ENCODE measurements at places on chromosomes 2 and 18.

GRCh38 chr18:70781860-70782453, 493.1 kb downstream of the SOCS6 start:
- DNase-seq, result peak; percentile 38

- DNase-seq, result no peak
Measured at GRCh38 chr18:12468445-12468844, 60.7 kb downstream of the PRELID3A start.

DNA sequence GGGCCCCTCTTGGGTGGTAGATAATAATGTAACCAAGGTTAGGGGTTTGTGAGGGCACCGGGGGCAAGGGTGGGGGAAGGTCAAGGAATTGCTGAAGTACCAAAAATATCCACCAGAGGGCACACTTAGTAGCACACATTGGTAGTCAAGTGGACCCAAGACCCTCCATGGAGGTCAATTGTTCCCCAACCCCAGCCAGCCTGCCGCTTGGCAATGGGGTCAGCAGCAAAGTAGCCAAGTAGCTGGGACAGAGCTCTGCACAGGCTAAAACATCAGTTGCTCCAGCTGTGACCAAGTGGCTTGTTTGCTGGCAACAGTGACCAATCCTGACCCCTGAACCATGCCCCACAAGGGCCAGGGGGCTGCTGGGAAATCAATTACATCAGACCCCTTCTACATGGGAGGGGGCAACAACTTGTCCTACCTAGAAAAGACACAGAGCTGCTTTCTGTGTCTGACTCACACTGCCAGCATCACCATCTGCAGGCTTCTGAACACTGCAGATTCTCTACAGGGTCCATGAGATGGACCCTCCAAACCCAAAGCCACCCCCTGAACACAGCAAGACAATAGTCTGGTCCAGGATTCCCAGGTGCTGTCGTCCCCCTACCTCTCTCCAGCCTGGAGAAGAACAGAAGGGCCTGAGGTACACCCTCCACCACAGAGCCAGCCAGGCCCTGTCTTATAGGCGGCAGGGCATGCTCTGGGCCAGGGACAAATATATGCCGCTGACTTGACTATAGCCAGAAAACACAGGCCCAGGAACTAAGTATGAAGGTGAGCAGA, 76.0 kb downstream of the EMX1 start:
- peak; percentile 50 for DNase-seq

DNA sequence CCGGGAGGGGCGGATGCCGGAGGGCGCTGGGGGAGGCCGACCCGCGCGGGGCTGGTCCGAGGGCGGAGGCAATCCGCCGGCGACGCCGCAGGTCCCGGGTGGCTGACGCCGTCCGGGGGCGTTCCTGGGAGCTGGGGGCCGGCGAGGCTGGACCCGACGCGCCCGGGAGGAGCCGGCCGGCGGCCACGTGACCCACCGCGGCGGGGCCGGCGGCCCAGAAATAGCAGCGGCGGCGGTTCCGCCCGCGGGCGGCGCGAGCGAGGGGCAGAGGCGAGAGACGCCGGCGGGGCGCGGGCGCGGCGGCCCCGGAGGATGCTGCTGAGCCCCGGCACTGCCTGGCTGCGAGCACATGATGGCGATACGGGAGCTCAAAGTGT, at the start of gene RAB31:
Gene RAB31, plus strand, starts transcription at position 245 of the 377 bp plus-strand sequence. Its CDS starts 105 bp downstream, at position 350.
- DNase-seq, result peak; percentile 91

- DNase-seq, result peak; percentile 18
Measured at GRCh38 chr2:204472375-204472774, 72.9 kb upstream of the PARD3B start.

GRCh38 chr2:237219826-237220225, 134.1 kb downstream of the COPS8 start:
- peak; percentile 79 for DNase-seq

DNA sequence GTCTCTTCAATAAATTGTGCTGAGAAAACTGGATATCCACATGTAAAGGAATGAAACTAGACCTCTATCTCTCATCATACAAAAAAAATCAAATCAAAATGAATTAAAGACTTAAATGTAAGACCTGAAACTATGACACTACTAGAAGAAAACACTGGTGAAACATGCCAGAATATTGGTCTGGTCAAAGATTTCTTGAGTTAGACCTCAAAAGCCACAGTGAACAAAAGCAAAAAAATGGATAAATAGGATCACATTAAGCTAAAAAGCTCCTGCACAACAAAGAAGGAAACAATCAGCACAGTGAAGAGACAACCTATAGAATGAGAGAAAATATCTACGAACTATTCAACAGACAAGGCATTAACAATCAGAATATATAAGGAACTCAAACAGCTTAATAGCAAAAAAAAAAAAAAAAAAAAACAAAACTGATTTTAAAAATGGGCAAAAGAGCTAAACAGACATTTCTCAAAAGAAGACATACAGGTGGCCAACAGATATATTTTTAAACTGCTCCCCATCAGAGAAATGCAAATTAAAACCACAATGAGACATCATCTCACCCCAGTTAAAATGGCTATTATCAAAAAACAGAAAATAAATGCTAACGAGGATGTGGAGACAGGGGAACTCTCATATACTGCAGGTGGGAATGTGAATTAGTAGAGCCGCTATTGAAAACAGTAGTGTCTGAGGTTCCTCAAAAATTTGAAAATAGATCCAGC, 66.3 kb downstream of the NCKAP1 start:
- DNase-seq, result no peak

DNA sequence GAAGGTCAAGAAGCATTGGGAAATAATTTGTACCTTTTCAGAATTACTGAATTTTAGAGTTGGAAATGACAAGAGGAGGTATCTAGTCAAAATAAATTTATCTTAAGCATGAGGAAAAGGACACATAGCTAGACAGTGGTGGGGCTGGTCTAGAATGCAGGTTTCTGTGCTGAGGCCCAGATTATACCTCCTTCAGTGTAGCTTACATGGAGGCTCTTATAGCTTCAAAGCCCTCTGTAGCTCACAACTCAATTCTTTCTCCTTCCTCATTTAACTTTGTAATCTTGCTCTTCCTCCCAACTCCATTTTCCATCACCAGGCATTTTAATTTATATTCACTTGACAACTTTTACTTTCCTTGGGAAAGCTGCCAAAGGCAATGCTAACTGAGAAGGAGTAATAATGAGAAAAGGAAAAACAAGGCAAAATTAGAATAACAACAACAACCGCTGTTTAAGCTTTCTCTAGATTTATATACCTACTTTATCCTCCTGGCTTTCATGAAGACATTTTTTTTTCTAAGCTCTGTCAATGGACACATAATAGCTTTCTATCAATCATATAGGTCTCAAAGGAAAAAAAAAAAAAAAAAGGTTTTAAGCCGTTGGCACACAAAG, 58.5 kb downstream of the CLHC1 start:
- DNase-seq, result no peak

DNA sequence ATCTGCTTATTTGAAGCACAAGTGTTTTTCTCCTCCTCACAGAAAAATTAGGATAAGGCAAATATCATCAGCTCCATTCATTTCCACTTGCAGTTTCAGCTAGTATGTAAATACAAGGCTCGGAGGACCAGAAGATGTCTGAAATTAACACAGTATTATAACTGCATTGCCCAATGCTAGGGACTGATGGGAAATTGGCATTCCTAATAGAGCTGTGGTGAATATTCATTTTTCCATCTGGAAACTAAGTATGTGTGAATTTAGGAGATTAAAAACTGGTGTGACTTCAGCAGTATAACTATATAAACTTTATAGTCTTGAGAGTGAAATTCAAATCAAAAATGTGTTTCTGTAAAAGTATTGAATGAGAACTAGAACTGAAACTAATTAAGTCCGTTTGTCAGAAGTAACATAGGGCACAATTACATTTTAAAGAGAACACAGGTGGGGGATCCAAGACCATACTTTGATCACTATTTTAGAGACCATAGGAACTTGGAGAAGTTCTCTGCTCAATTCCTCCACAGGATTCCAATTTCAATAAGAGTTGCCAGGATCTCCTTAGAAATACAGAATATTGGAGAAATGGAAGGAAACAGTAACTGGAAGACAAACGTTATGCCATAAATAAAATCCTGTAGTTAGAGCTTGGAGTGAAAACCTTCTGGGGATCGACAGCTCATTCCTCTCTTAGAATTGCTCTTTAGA, 12.1 kb upstream of the ITGA6 start:
- no peak for DNase-seq

DNA sequence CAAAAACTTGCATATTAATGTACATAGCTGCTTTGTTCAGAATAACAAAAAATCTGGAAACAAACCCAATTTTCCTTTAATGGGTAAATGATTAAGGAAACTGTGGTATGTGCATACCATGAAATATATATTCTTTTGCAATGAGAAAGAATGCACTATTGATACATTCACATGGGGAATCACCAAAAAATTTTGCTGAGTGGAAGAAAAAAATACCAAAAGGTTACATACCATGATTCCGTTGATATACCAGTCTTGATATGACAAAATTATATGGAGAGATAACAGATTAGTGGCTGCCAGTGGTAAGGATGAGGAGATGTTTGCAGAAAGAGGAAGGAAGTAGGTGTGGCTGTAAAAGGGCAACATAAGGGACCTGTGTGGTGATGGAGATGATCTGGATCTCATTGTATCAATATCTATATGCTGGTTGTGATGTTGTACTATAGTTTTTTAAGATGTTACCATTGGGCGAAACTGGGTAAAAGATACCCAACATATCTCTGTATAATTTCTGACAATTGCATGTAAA, 54.6 kb upstream of the BCL2L11 start:
- no peak for DNase-seq

Data from fibroblast of skin of scalp (primary cell).